ENCODE measurements at places on chromosomes 5 and 9.

GRCh38 chr9:23736293-23736692 lies 89.7 kb downstream of the ELAVL2 start:
- no peak overlapping the region for H3K4me3 ChIP-seq
- DNase-seq, result no peak

GRCh38 chr5:142176255-142176654 lies 67.7 kb downstream of the NDFIP1 start:
- H3K4me3 ChIP-seq, result no peak overlapping the region
- H3K36me3 ChIP-seq, result no peaks in the 10 kb centered on the region
- H3K27me3 ChIP-seq, result peaks cover 2% of the 10 kb centered on the region
- no peak for DNase-seq

GRCh38 chr9:76216161-76216649 lies 178.0 kb downstream of the RFK start:
- H3K4me1 ChIP-seq, result no peaks in the 10 kb centered on the region
- no peak for DNase-seq
- H3K27me3 ChIP-seq, result no peaks in the 10 kb centered on the region

DNA sequence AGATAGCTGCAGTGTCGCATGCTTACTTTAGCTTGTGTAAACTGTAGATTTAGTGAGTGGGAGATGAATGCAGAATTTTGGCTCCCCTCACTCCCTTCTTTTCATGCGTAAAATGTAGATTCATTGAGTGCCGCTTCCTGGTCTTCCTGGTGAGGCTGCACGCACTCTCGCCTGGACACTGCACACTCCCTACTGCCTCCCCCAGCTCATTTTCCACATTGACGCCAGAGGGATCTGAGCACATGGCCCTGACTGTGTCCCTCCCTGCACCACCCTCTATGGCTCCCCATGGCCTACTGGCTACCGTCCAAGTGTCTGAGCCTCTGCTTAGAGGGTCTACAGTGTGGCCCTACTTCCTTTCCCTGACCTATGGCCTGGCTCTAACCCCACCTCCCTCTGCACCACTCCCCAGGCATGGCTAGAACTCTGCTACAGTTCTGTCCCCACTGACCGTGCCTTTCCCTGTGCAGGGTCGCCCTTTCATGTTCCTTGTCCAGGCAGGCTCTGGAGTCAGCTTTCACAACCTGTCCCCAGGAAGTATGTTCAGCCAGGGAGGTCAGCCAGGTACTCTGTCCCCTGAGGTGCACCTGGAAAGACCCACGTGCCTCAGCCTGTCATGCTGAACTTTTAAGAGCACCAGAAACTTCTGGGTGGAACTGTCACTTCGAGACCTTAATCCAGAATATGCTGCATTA lies 160.6 kb downstream of the COL23A1 start:
- no peak overlapping the region for H3K4me3 ChIP-seq
- no peaks in the 10 kb centered on the region for H3K27me3 ChIP-seq
- no peaks in the 10 kb centered on the region for H3K4me1 ChIP-seq
- DNase-seq, result no peak

GRCh38 chr9:23541976-23542375 lies 284.1 kb downstream of the ELAVL2 start:
- no peaks in the 10 kb centered on the region for H3K36me3 ChIP-seq
- no peak overlapping the region for H3K4me3 ChIP-seq
- H3K27me3 ChIP-seq, result peaks cover 6% of the 10 kb centered on the region
- no peak for DNase-seq
- no peak overlapping the region for H3K27ac ChIP-seq
- H3K4me1 ChIP-seq, result peaks cover 7% of the 10 kb centered on the region

GRCh38 chr9:128385496-128386460 lies 14.6 kb downstream of the URM1 start:
- H3K4me1 ChIP-seq, result no peaks in the 10 kb centered on the region
- DNase-seq, result no peak
- no peak overlapping the region for H3K4me3 ChIP-seq
- H3K27me3 ChIP-seq, result no peaks in the 10 kb centered on the region

- no peak overlapping the region for H3K4me3 ChIP-seq
- no peaks in the 10 kb centered on the region for H3K4me1 ChIP-seq
- no peaks in the 10 kb centered on the region for H3K36me3 ChIP-seq
- DNase-seq, result no peak
- H3K27ac ChIP-seq, result no peak overlapping the region
Measured at GRCh38 chr9:79256691-79257213, 315.0 kb upstream of the TLE4 start.

GRCh38 chr9:2526071-2526828 lies 95.3 kb upstream of the VLDLR start:
- DNase-seq, result no peak
- no peak overlapping the region for H3K27ac ChIP-seq
- no peak overlapping the region for H3K4me3 ChIP-seq
- H3K36me3 ChIP-seq, result no peaks in the 10 kb centered on the region

DNA sequence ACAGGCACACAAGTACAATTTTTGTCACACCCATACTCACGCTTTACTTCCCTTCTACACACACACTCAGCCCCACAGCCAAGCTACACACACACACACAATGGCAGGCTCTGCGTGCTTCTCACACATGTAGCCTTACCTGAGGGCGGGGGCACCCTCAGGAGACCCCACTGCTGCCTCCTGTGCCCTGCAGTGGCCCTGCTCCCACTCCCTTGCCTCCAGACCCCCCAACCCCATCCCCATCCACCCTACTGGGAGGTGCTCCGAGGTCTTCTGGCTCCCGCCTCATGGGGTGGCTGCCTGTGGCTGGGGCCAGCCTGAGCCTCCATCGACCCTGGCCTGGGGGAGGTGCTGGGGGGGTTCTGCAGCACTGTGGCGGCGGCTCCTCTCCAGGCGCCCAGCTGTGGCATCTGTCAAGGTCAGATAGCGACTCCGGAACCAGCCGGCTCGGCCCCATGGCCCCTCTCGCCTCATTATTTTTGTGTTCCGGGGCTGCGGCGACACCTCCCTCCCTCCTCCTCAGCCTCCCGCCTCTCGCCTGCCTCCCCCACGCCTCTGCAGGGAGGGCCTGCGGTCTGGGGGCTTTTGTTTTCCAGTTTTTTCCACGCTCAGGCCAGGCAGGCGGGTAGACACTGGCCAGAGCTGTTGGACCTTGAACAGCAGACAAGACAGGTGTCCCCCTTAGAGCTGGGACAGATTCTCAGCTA lies 21.7 kb downstream of the CXXC5 start:
- peak overlapping the region; percentile 37 for H3K4me3 ChIP-seq
- H3K4me1 ChIP-seq, result peaks cover 22% of the 10 kb centered on the region
- H3K36me3 ChIP-seq, result no peaks in the 10 kb centered on the region
- no peak overlapping the region for H3K27ac ChIP-seq
- no peaks in the 10 kb centered on the region for H3K27me3 ChIP-seq

DNA sequence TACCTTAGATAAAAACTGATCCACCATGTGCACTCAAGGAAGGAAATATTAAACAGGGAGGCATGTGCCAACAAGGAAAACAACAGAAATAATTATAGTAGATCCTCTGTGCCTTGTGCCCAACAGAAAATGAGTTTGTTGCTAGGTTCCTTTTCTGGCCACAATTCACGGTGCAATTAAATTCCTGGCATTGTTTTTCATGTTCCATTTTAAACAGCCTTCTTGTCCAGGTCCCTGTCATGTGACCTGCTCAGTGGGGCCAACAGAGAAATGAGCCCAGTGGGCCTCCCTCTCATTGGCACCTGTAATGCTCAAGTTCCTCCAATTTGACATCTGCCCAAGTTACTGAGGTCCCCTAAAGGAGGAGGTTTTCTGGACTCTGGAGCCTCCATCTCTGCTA lies 56.5 kb downstream of the SPOCK1 start:
- no peak for DNase-seq
- H3K36me3 ChIP-seq, result no peaks in the 10 kb centered on the region
- no peak overlapping the region for H3K27ac ChIP-seq
- no peak overlapping the region for H3K4me3 ChIP-seq
- no peaks in the 10 kb centered on the region for H3K4me1 ChIP-seq

GRCh38 chr5:81422671-81423070 lies 28.7 kb upstream of the ACOT12 start:
- peaks cover 17% of the 10 kb centered on the region for H3K4me1 ChIP-seq
- DNase-seq, result no peak
- no peak overlapping the region for H3K27ac ChIP-seq
- H3K27me3 ChIP-seq, result no peaks in the 10 kb centered on the region
- no peak overlapping the region for H3K4me3 ChIP-seq
- peaks cover 1% of the 10 kb centered on the region for H3K36me3 ChIP-seq

GRCh38 chr5:72818866-72819534 lies 2.5 kb downstream of the TNPO1 start:
- peaks cover 22% of the 10 kb centered on the region for H3K4me1 ChIP-seq
- H3K27ac ChIP-seq, result no peak overlapping the region
- no peak overlapping the region for H3K4me3 ChIP-seq
- DNase-seq, result peak; percentile 69

DNA sequence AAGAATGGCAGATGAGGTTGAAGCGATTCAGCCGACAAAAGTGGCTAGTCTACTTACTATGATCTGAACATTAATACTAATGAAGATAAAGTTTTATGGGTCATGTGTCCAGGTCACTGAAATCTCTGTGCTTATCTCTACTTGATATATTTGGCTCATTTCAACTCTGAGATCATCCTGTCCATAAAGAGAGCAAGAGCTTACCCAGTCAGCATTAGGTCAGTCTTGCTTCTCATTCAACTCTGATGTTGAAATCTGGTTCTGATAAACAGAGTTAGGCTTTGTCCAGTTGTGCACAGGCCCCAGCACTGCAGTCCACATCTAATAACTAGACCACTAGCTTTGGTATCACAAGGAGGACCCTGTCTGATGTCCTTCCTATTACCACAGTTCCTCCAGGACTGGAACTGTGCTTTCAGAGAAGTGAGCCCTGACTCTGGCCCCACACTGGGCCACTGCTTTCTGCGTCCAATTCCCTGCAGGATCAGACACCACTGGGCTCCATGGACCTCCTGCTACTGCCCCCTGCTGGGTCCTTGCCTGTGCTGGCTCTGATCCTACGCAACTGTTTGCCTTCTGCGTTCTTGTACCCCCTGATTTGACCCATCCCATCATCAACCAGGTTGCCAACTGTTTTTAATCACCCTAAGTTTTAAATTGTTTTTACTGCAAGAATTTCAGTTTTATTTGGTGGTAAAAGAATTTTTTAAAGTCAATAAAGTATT lies 23.7 kb upstream of the FAM120A start:
- peaks cover 8% of the 10 kb centered on the region for H3K27me3 ChIP-seq
- peak; percentile 16 for DNase-seq
- H3K4me3 ChIP-seq, result no peak overlapping the region

DNA sequence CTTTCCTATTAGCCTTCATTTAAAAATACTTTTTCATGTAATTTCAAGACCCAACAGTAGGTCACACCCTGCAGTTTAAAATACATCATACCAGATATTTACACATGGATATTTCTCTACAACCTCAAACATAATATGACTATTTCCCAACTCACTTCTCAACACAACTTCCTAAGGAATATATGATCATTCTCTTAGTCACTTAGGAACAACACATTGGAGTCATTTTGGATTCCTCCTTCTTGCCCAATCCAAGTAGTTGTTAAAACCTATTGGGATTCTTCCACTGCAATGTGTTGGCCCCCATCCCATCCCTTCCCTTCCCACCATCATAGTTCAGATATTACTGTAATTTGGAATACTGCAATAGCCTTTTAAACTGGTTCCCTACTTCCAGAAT lies 145.5 kb downstream of the DCP2 start:
- no peak overlapping the region for H3K27ac ChIP-seq
- H3K27me3 ChIP-seq, result no peaks in the 10 kb centered on the region
- no peaks in the 10 kb centered on the region for H3K36me3 ChIP-seq
- DNase-seq, result no peak
- no peaks in the 10 kb centered on the region for H3K4me1 ChIP-seq

DNA sequence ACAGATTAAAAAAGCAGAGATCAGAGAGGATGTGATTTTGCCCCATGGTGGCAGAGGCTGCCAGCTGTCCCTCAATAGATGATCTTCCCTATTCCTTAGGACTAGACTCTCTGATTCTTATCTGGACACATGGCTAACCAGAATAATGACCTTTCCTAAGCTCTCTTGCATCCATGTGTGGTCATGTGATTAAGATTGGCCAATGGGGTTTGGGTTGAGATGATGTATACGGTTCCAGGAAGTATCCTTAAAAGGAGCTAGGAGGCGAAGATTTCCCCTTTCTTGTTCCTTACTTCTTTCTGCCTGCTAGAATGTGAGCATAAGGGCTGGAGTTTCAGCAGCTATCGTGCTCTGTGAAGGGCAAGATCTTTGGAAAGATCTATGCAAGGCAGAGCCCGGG lies 39.8 kb downstream of the FOXI1 start:
- H3K4me1 ChIP-seq, result no peaks in the 10 kb centered on the region
- H3K4me3 ChIP-seq, result no peak overlapping the region
- no peak overlapping the region for H3K27ac ChIP-seq
- H3K36me3 ChIP-seq, result no peaks in the 10 kb centered on the region
- peaks cover 3% of the 10 kb centered on the region for H3K27me3 ChIP-seq

- H3K36me3 ChIP-seq, result no peaks in the 10 kb centered on the region
- no peak for DNase-seq
- H3K27me3 ChIP-seq, result peaks cover 12% of the 10 kb centered on the region
- H3K4me1 ChIP-seq, result peaks cover 9% of the 10 kb centered on the region
Measured at GRCh38 chr9:96587338-96588315, 32.0 kb downstream of the CDC14B start.

DNA sequence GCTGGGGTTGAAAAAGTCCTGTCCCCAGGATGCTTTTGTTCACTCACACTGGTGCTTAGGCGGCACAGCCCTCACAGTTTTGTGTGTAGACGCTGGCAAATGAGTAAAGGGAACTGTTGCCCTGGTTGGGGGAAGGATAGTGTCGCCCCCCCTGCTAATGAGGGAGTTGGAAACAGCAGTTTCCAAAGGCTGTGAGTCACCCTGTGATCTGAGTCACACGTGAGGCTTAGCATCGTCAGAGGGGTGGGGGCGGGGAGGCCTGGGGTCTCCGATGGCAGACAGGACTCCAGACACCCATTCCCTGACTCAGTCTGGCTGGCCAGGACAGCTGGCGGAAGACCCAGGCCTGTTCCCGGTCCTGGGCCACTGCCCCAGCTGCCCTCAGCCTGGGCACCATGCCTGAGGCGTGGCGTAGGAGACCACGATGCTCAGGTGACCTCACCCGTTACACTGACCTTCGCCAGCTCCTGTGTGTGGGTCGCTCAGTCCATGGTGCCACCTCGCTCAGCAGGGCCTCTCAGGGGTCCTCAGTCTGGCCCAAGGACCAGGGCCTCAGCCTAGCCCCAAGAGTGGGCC lies 2.9 kb downstream of the DNAJB5 start:
- peaks cover 13% of the 10 kb centered on the region for H3K36me3 ChIP-seq
- peaks cover 55% of the 10 kb centered on the region for H3K4me1 ChIP-seq
- peak overlapping the region; percentile 28 for H3K4me3 ChIP-seq
- H3K27ac ChIP-seq, result peak overlapping the region; percentile 82
- H3K27me3 ChIP-seq, result no peaks in the 10 kb centered on the region
- DNase-seq, result peak; percentile 83

DNA sequence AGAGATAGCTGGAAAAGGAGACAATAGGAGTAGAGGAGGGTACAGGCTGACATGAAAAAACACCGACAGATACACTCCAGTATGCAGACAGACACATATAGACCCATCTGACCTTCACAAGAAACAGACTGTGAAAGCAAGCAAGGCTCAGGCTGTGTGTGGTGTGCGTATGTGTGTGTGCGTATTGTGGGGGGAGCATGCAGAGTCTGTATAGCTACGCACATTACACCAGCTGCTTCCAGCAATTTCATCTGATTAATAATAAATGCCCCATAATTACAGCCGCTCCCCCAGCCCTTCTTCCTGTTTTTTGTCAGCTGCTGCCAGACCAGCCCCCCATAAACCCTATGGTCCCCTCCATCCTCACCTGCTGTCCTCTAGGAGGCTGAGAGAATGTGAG lies 6.7 kb downstream of the CNTFR start:
- peaks cover 56% of the 10 kb centered on the region for H3K27me3 ChIP-seq
- DNase-seq, result no peak
- no peaks in the 10 kb centered on the region for H3K36me3 ChIP-seq
- H3K27ac ChIP-seq, result no peak overlapping the region
- H3K4me3 ChIP-seq, result no peak overlapping the region

GRCh38 chr5:91794856-91795548 lies 411.9 kb upstream of the ARRDC3 start:
- DNase-seq, result no peak
- H3K4me1 ChIP-seq, result no peaks in the 10 kb centered on the region
- no peaks in the 10 kb centered on the region for H3K27me3 ChIP-seq
- H3K36me3 ChIP-seq, result no peaks in the 10 kb centered on the region
- no peak overlapping the region for H3K4me3 ChIP-seq
